ENCODE measurements at places on chromosomes 11 and 22.

- DNase-seq = no peak
Measured at GRCh38 chr11:111183706-111184105, 61.8 kb upstream of the POU2AF2 start.

DNA sequence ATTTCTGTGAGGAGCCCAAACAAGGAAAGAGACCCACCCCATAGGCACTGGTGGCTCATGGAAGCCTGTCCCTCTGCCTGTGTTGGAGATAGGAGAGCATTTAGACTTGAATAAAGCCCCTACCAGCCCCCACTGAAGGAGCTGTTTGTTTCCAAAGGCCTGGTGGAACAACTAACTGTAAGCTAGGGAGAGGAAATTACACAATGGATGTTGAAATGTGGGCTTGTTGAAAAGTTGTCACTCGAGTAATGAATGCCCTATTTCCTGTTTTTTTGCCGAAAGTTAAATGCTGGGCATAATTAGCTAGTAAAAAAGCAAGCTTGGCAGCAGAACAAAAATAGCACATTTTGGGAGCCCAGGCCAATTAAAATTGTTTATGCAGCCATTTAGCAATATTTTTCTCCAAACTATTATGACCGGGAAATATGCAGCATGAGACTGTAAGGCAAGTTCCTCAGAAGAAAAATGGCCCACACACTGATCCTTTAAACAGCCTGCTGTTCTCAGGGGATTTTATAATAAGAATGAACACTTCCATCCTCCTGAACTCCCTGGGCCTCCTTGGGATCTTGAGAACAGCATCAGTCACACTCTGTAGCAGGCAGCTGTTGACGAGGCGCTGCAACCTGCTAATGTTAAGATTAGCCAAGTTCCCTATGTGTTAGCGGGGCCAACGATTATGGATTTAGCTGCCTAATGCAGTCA lies 38.6 kb upstream of the LMO2 start:
- peak; percentile 99 for DNase-seq

DNA sequence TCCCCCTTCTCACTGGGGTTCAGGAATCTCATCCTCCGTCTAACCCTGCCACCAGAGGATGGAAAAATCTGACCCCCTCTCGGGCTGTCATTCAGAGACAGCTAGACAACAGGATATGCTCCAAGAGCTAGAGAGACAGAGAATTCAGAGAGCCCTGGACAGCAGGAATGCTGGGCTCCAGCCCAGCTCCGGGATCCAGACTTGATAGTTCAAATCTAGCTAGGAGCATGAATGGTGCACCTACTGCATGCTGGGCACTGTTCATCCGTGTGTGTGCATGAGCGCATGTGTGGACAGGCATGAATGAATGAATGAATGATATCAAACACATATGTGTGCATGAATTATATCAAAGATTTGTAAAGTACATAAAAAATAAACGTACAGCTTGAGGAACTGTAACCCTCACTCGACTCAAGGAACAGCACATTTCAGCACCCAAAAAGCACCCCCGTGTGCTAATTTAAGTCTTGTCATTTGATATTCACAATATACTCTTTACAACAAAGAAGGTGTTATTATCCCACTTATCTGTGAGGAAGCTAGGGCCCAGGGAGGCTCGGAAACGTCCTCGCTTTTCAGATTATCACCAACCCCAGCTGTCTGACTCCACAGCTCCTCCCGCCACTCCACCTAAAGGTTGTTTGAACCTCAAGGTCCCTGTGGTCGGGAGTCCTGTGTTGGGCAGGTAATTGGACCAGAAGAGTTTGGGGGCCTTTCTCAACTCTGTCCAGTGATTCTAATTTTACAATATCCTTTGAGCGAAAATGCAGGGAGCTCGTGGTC lies 640 bp upstream of the VSIG10L2 start:
- DNase-seq = no peak

DNA sequence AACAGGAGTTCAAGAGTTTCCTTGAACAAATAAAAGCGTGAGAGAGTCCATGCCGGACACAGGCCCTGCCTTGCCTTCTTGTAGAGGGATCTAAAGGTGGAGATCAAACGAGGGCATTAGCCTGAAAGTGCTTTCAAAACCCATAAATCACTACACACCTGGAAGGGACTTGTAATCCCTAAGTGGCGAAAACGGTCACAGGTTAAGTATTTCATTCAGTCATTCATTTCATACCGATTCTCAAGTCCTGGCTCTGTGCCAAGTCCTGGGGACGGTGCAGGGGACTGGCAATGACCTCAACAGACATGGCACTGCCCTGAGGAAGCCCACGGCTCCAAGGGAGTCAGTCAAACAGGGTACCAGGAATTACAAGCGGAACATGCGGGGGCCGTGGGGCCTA lies 26.6 kb downstream of the ELFN2 start:
- DNase-seq = no peak

DNA sequence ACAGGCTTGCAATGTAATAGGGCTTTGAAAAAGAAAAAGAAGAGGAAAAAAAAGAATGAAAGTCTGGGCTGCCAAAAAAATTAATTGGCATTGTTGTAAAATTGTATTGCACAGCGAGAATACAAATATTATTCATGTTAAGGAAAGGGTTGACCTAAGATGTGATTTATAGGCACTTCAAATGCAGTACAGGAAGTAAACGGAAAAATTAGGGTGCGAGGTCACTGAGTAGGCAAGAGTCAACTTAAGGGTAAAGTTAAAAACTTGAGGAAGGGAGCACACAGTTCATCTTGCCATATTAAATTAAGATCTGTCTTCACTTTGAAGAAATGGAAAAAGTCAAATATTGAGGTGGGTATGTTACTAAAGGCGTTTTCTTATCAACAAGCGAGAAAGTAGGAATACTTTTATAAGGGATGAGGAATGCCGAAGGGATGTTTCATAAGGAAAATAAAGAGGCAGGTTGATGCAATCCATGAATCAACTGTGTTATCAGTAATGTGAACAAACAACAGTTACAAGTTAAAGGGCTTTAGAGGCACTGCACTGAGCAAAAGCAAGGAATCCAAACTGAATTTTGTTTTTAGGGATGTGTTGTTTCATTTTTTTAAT lies 123.0 kb downstream of the WT1 start:
- DNase-seq = no peak

- no peak for DNase-seq
Measured at GRCh38 chr11:9758637-9759518, 95.0 kb downstream of the SWAP70 start.

DNA sequence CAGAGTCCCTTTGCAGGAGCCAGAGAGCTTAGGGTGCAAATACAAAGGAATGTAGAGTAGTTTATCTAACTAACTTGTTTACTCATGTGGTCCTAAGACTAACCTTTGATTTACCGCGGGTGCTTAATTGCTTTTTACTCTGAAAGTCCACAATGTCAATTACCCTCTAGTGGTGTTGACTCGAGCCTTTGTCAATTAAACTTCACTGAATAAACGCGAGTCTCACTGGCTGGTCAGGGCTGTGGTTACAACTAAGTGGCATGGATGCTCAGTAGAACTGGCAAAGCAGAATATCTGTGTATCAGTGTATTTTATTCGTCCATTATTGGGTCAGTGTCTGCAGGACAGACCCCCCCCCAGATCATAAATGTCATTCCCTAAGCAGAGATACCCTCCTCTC lies 181.7 kb downstream of the OR4C45 start:
- DNase-seq = no peak

DNA sequence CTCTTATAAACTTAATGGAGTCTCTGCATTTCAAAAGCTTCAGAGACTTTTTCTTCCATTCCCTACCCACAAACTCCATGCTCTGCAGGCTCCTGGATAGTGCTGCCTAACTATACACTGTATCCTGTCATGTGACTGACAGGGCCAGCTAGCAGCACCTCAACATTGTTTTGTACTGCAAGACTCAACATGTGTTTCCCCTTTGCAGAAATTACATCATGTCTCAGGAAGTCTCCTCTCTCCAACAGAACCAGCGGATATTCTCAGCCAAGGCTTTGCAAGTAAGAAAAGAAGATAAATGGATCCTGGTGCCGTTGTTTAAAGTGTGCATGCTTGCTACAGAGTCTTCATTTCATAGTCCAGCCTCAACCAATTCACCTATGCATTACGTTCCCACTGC lies 164.0 kb upstream of the UBASH3B start:
- DNase-seq = no peak

- DNase-seq = no peak
Measured at GRCh38 chr11:1011320-1011698, 25.2 kb downstream of the MUC6 start.

- no peak for DNase-seq
Measured at GRCh38 chr11:119846374-119846773, 117.4 kb upstream of the NECTIN1 start.

DNA sequence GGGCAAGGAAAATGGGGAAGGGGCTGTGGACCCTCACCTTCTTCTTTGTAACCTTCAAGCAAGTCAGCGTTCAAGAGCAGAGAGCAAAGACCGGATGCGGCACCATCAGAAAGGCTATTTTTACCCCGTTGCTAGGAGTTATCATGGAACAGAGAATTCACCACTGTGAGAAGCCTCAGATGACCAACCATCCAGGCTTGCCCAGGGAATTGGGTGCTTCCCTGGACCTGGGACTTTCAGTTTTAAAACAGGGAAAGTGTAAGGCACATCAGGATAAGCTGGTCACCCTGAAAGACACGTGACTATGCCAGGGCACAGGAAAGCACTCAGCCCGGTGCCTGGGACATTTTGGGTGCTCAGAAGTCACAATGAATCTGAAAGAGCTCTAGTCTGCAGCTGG lies 10.4 kb downstream of the GALNT18 start:
- DNase-seq = no peak

DNA sequence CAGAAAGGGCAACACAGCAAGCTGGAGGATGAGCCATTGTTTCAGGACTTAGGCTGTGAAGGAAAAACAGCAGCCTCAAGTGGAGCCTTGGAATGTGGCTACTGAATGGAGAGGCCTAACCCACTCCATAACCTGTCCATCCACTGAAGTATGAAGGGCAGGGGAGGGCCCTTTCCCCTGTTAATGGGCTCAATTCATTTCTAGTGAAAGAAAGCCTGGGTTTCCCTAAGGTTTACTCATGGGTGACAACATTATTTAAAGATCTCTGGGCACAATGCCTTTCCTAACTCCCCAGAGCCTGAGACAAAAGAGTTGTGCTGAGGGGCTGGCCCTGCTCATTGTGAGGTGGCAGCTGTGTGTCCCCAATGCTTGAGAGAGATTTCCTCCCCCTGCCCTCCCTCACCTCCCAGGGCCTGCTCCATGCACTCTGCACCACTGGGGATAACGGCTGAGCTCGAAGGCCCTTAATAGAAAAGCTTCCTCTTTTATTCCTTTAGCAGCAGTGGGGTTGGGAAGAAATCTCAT lies 83.8 kb downstream of the ME3 start:
- DNase-seq = no peak

- no peak for DNase-seq
Measured at GRCh38 chr11:110160016-110160415, 66.8 kb downstream of the ZC3H12C start.

- DNase-seq = peak; percentile 58
Measured at GRCh38 chr11:122853971-122854446, 15.7 kb downstream of the CRTAM start.

DNA sequence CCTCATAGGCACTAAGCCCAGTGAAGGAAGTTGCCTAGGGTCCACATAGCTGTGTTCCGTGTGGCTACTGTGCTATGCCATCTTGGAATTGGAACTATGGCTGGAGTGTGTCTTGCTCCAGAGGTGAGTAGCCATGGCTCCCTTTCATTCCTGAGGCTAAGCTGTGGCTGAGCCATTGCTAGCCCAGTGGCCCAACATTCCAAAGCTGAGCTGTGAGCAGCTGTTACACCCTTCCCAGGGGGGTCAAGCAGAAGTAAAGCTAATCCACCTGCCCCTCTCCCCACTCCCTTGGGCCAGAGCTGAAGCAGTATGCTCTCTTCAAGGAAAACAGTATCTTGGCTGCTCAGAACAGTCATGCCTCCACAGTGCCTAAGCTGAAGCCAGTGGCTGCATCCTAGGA lies 51.1 kb downstream of the USP35 start:
- DNase-seq = no peak

DNA sequence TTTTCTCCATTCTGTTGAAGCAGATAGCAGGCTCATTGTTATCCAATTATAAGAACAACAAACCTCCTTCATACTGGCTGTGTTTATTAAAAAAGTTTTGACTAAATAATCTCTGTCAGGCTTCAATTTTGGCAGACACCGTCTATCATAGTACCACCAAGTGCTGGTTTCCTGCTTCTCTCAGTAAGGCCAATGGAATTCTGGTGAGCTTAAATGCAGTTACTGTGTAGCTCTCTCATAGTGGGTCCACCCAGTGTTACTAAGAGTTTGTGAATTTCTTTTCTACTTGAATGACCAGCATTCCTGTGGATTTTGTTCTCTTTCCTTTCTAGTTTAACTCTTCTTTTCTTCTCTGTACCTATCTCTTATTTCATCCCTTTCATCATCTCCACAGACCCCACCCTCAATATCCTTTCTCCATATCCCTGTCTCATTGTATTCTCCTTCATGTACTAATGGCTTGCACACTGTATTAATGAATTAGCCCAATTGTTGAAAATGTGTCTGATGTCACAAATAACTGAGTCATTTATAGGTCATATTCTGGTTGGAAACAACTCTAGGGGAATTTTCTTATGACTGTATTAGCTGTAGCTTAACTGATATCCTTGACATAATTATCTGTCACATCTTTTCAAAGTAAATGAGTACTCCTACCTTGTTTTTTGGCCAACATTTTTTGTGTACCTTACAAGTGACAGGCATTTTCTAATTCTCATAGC lies 372.1 kb downstream of the FAT3 start:
- no peak for DNase-seq

DNA sequence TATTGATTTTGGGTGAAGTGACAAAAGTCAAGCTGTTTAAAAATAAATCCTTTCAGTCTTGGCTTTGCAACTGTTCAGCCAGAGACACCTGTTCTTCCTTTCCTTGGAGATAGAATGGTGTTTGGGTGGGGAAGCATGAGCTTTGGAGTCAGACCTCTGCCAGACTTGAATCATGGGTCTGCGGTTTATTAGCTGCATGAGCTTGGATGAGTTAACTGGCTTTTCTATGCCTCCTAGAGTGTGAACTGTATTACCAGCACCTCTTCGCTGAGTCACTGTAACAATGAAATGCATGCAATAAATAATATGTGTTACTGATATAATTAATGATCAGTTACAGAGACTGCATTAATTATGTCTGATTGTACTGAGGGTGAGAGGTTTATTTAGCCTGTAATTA lies 13.5 kb upstream of the MYEOV start:
- DNase-seq = no peak

- no peak for DNase-seq
Measured at GRCh38 chr11:115222863-115223530, 281.2 kb downstream of the CADM1 start.

GRCh38 chr11:64501500-64502427 lies 89.3 kb upstream of the SLC22A12 start:
- DNase-seq = no peak
